Uterus (tissue), 4 donors: ENCODE measurements at places on chromosomes 12 and 14. TPM values are rescaled to one million over a fixed set of nuclear protein-coding genes. Genes with fewer than 3 reads are reported as not detected.

The MON2 gene
- total RNA-seq: 222 TPM

The CCDC196 gene
- not detected for total RNA-seq

DNA sequence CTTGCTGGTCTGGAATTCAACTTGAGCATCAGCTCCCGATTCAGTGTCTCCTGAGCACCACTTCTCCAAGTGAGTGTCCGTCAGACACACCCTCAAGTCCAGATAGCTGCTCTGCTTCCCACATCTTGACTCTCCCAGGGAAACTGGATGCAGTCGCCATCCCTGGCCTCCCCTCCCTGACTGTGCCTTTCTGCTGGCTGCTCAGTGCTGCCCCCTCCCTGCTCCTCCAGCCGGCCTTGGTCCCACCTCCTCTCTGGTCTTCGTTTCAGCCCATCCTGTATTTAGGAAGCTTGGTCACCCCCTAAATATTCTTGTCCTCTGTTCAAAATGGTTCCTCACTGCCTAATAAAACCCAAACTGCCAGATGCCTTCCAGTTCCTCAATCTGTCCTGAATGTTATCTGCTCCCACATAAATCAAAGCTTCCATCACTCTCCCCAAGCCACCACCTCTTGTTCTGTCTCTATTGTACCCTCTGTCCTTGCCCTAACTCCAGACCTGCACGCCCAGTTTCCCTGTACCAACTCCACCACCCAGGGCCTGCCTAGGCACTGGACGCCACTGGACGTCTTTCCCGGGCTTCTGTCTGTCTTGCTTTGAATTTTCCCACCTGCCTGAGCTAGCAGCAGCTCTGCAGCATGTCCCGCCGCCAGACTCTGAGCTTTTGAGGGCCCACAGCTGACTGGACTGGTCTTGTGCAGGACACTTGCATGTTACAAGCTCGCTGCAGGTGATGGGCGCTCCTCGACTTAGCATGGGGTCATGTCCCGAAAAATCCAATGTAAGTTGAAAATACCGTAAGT is 33.8 kb downstream of the CCDC92 start:
- DNase-seq: no peak

DNA sequence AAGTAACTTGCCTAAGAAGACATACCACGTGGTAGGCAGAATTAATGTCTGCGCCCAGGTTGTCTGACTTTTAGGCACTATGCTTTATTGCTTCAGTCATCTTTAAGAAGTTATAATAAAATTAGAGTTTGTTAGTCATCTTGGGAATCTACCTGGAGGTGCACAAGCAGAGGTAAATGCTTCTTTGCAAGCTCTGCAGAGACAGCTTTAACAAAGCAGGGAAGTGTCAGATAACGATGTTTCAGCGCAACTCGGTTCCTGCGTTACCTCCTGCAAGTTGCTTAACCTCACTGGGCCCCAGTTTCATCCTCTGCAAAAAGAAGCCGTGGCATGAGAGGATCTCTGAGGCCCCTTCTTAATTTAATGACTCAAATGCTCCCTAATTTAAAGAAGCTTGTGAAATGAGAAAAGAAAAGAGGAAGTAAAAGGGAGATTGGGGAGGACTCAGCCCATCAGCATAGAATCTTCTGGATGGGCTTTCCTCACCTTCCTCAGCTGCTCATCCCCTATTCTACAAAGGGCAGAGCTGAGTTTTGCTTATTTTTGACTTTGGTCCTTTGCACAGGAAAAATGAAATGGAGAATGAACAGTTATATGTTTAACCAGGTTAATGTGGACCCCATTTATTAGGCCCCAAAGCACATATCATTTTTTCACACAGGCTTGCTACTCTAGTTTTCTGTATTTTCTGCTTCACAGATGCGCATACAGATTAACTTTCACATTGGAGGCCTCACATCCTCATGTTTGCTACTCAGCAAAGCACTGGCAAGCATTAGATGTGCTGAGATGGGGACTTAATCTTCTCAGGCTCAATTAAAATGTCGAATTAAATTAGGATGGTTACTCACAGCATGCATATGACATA is 5.1 kb downstream of the ARHGDIB start:
- DNase-seq: no peak
